ENCODE measurements at places on chromosomes 7 and 10. TPM values are rescaled to one million over a fixed set of nuclear protein-coding genes. Genes with fewer than 3 reads are reported as not detected.

Gene IL2RA
- total RNA-seq = not detected

DNA sequence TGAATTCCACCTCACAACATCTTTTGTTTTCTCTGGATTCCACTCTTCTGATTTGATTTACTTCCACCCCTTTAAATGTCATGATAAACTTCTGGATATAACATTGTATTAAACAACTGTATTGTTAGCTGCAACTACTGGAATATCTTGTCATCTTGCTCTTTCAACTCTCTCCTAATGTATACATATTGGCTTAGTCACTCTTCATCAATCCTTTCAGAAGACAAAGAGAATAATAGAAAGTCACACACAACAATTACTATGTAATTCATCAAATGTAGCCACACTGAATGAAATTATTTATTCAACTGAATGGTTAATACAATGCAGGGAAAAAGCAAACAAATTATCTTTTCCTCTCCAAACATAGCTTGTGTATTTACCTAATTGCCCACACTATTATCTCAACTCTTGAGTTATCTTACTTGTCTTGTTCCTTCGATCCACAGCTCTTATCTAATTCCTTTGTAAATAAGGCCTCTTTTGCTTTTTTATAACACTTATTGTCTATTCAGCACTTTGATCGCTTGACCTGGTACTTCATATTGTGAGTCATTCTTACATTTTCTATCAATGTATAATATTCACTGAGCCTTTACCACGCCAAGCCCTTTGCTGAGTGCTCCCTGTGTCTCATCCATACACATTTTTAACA lies 16.7 kb downstream of the SEMA3A start:
- DNase-seq = no peak

DNA sequence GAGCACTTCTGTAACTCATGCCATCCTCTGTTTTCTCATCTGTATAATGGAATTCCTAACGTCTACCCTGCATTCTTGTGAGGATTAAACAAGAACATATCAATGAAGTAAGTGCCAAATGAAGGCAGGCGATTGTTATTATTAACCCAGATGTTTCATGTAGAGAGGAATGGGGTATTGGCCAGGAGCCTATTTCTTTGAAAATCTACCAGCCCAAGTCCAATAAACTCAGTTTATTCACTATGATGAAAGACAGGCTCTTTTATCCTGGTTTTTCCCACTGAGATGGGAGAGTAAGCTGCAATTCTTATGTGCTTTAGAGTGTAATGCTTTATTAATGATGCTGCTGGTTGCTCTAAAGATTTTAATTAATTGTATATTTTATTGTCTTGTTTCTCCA lies 9.6 kb downstream of the CTTNBP2 start:
- DNase-seq = no peak

DNA sequence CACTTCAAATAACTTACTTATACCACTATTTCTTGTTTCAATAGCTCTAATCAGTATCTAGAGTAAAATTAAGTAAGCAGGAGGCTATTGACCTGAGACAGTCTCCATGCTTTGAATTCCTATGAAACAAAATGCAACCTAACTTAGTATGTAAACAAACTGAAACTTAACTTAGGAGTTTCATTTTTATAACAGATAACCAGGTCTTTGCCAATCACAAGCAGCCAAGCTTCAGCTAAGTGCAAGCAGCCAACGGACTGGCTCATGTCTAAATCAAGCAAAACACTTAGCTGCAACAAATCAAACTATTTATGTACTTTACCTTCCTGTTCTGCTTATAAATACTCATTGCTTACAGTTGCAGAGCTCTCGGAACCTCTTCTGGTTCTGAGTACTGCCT lies 4.4 kb upstream of the GSTK1 start:
- no peak for DNase-seq

DNA sequence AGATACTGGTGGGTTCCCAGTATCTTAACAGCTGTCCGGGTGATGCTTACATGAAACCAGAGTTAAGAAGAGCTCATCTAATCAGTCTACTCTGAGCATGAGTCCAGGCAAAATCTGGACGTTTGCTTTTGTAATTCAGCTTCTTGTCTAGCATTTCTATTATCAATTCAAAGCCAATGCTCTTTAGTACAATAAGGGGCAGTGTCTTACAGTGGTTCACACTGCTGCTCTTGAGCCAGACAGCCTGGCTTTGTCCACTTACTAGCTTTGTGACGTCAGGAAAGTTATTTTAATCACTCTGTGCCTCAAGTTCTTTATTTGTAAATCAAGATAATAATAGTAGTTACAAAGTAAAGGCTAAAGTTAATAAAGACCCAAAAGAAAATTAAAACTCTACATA lies 227.3 kb upstream of the TCF7L2 start:
- DNase-seq = peak; percentile 20

DNA sequence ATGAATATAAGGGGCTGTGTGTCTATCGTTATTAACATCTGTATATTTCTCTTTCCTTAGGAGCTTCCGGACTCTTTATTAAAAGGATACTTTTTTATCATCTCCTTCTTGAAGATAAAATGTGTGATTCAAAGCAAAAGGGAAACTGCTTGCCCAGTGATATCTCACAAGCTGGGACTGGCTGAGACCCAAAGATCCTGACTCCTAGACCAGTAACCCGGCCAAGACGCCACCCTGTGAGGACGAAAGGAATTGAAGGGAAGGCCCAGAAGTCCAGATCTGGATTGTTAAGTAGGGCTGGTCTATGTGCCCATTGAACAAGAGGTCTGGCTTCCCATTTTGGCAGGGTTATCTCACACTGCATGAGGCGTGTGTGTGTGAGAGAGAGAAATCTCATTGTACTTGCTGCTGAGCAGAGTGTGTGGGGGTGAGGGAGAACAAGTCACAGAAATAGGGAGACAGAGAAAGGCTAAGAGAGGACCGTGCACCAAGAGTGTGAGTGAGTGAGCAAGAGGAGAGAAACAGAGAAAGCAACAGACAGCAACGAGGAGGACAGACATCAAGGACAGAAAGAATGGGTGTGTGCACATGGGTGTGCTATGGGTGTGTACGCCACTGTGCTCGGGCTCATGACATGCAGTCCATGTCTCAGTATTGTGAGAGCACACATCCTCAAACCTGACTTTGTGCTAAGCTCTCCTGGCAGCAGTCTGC lies 75.4 kb downstream of the PLXNA4 start:
- no peak for DNase-seq

DNA sequence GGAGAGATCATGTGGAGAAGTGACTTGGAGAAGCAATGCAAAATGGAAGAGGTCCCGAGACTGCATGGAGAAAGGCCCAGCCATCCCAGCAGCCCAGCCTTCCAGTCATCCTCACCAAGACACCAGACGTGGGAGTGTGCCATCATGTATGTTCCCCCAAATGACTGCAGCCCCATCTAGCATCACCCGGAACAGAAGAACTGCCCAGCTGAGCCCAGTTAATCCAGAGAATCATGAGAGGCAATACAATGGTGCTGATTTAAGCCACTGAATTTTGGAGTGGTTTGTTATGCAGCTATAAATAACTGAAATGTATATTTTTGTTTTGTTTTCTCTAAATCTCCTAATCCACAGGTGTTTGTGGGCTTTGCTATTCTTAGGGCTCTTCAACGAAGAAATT lies 22.5 kb upstream of the VCL start:
- DNase-seq = no peak

DNA sequence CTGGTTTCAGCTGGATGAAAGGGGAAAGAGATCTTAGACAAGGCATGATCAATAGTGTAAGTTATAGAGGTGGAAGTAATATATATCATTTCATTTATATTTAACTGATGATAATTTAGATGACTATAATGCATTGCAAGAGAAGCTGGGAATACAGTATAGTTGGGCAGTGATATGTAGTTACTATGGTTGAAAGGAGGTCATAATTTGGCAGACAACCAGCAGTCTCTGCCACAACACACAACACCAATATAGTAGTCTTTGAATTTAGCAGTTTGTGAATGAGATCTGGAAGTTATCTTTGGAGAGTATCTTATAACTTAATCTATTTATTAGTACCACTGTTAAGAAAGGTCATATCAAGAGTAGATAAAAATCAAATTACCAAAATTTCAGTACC lies 39.9 kb downstream of the TAX1BP1 start:
- no peak for DNase-seq

DNA sequence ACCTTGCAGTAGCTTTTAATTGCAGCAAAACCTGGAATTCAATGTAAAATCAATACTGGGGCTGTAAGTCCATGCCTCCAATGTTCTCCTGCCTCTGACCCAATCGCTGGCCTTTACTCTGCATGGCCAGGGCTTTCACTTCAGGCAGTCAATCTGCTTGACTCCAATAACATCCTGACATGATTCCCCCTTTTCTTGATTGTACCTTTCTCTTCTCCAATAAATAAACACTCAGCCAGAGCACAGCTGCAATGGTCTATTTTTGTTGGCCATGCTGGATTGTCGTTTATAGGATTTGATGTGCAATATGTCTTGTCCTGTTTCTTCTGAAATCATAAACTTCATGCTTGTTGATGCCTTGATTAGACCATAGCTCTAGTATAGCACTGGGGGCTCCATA lies 97.8 kb upstream of the COL1A2 start:
- no peak for DNase-seq

DNA sequence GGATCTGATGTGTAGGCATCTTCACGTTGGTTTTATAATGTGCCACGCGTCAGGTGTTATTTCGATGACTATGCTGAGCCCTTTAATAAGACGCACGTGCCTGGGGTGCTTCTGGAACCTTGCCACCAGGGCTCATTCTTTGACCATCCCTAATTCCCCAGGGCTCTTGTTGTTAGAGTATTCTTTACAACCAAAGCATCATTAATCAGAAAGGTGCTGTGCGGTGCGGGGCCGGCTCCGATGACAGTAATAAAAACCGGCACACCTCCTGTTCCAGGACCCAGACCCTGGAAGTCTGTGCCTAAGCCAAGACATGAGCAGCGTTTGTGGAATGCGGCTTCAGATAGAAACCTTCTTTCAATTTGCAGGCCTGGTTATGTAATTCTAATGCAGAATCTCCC lies 58.4 kb downstream of the MGMT start:
- no peak for DNase-seq

DNA sequence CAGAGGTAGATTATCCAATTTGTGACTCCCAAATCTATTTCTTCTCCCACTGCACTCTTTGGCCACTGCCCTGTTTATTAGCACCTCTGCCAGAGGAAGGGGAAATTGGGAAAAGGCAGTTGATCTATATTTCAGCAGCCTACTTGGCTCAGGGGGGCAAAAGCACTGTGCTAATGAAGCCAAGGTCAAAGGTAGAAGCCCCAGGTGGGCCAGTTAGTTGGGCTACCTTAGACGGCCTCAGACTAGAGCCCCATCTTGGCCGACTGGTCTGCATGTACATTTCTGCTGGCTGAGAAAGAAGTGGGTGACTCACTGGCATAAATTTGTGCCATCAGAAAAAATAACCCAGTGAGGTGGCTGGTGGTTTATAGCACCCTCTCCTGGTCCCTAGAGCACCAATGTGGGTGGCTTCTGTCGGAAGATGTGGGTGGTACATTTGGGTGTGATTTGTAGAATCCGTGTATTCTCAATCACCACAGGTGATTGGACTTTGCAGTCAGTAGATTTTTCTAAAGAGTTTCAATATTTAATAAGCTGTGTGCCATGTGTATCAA lies 293.3 kb upstream of the MKI67 start:
- DNase-seq = no peak

Gene MOGAT3
- not detected for total RNA-seq

DNA sequence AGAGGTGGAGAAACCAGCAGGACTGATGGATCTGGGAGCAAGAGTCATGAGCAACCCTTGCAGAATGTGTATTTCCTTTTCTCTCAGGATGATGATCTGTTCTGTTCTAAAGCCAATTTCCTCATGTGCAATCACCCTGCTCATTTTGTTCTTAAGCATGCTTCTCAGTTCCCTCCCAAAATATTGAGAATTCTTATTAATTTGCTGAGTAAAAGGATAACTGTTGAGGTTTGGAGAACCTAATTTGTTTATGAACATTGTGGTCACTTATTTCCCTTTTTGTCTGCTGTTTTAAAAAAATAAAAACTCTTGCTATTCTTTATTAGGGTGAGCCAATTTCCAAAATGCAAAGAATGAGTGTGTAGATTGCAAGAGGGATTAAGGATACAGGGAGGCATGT lies 106.8 kb downstream of the APBB1IP start:
- DNase-seq = no peak

DNA sequence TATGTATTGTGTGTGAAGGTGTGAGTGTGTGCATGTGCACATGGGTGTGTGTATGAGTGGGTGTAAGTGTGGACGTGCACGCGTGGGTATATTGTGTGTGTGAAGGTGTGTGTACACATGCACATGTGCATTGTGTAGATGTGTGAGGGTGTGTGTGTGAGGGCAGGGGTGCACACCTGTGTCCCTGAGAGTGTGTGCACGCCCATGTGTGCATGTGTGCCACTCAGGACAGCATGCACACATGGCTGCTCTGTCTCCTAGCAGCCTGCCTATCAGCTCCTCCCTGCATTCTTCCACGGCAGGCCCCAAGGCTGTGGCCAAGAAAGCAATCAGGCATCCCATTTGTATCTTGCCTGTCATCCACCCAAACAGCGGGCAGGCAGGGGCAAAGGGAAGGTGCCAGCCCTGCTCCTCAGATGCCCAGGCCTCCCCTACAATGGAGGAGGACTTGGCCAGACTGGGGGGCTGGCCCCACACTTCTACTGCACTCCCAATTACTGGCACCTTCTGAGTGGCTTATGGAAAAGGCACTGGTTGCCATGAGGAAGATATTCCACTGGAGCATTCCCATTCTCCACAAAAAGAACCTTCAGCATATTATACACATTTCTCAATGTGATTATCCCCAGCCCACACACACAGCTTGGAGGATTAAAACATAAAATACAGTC lies 380.4 kb upstream of the ZMIZ1 start:
- no peak for DNase-seq

GRCh38 chr7:30135301-30136116 lies 723 bp downstream of the MTURN start:
- peak; percentile 76 for DNase-seq

DNA sequence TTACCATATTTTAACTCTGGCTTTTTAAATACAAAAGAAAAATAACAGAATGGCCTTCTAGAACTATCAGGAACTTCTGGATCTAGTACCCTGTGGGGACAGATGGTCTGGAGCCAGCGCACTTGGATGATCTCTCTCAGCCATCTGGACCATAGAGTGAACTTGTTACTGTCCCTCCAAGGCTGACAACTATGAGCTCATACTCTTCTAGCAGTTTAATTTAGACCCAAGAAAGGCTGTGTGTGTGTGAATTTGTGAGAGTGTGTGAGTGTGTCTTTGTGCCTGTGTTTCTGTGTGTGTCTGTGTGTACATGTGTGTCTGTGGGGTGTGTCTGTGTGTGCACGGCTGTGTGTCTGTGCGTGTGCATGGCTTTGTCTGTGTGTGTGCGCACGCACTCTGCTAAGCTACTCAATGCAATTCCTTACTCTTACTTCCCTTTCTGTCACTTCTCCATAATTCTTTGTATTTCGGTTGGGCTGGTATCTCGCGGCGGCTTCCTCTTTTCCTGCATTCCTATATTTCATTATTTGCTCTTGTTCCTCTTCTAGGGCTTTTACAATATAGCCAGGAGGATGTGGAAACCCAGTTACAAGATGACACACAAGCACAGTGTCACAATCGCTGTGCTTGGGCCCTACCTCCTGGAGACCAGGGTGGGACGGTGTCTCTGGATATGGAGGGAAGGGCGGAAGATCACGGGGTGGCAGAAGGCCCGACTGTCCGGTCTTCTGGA lies 51.9 kb downstream of the IKZF1 start:
- no peak for DNase-seq

Data from SJCRH30 (cell line).